ENCODE measurements at places on chromosomes 2 and 18. TPM values are rescaled to one million over a fixed set of nuclear protein-coding genes. Genes with fewer than 3 reads are reported as not detected.

The CCDC88A gene
- total RNA-seq = 87.5 TPM

The MTCL1 gene
- 45.1 TPM for total RNA-seq

- no peaks in the 10 kb centered on the region for H3K27me3 ChIP-seq
- no peak overlapping the region for H3K27ac ChIP-seq
- DNase-seq = no peak
- H3K4me1 ChIP-seq = no peaks in the 10 kb centered on the region
- peaks cover 13% of the 10 kb centered on the region for H3K36me3 ChIP-seq
Observed at GRCh38 chr2:101087638-101088037, 63.5 kb downstream of the TBC1D8 start.

DNA sequence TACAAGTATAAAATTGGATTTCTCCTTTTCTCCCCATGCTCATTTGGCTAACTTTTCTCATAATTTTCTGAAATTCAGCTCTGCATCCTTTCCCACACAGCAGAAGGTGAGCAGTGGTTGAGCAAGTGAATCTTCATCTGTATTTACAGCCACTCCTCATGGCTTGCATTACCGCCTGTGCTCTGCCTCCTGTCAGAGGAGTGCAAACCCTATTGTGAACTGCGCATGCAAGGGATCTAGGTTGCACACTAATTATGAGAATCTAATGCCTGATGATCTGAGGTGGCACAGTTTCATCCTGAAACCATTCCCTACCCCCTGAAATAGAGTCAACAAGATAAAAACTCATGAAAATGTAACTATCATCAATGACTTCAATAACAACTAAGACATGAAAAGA, 20.0 kb downstream of the ME2 start:
- H3K4me1 ChIP-seq = no peaks in the 10 kb centered on the region
- H3K36me3 ChIP-seq = peaks cover 44% of the 10 kb centered on the region
- H3K27ac ChIP-seq = no peak overlapping the region
- no peak overlapping the region for H3K4me3 ChIP-seq
- H3K27me3 ChIP-seq = no peaks in the 10 kb centered on the region

The SP9 gene
- total RNA-seq = not detected

DNA sequence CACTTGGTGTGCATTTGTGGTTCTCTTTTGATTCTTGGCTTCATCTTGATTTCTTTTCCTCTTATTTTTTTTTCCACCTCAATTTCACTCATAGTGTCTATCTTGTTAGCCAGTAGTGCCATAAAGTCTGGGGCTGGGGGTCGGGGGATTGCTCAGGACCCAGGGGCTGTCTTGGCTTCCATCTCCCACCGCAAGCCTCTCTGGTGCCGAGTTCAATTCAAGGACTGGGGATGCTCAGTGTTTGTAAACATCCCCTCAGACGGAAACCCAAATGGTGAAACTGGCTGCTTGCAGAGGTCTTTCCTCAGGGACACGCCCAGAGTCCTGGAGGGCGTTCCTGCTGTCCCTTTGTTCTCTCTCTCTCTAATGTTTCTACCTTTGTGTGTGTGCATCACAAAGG, 173.3 kb downstream of the TWIST2 start:
- H3K27ac ChIP-seq = no peak overlapping the region
- no peak overlapping the region for H3K4me3 ChIP-seq

The IMPA2 gene
- 69.1 TPM for total RNA-seq

The AQP12B gene
- not detected for total RNA-seq

DNA sequence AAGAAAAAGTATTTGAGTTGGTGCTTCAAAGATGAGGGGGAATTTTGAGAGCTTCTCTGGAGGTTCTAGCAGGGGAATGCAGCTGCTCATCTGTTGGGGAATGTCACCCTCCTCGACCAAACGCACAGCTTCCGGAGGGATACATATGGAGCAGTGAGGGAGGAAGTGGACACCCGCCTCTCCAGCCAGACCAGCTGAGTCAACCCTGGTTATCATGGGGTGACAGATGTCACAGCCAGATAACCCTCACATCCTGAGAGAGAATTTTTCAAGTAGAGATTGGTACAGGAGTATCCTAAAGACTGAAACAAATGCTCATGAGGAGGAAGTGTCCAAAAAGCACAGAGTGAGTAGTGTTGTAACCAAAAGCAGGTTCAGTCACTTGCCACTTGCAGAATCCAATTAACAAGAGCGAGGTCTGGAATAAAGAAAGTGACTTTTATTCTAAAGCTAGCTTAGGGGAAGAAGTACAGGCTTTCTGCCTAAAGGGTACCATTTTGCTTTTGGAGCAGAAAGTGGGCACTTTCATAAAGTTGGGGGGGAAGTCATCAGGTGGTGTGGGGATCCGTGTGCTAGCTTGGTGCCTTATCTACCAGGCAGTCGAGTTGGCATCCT, 395.2 kb downstream of the RAD51AP2 start:
- no peak overlapping the region for H3K4me3 ChIP-seq
- H3K27ac ChIP-seq = no peak overlapping the region
- H3K36me3 ChIP-seq = no peaks in the 10 kb centered on the region
- no peak for DNase-seq
- H3K4me1 ChIP-seq = no peaks in the 10 kb centered on the region

Measured in H9 (cell line).